ENCODE measurements at places on chromosomes 1 and 21. TPM values are rescaled to one million over a fixed set of nuclear protein-coding genes. Genes with fewer than 3 reads are reported as not detected.
A peak's percentile ranks its signal among the peaks of the same experiment; 100 is the strongest.

DNA sequence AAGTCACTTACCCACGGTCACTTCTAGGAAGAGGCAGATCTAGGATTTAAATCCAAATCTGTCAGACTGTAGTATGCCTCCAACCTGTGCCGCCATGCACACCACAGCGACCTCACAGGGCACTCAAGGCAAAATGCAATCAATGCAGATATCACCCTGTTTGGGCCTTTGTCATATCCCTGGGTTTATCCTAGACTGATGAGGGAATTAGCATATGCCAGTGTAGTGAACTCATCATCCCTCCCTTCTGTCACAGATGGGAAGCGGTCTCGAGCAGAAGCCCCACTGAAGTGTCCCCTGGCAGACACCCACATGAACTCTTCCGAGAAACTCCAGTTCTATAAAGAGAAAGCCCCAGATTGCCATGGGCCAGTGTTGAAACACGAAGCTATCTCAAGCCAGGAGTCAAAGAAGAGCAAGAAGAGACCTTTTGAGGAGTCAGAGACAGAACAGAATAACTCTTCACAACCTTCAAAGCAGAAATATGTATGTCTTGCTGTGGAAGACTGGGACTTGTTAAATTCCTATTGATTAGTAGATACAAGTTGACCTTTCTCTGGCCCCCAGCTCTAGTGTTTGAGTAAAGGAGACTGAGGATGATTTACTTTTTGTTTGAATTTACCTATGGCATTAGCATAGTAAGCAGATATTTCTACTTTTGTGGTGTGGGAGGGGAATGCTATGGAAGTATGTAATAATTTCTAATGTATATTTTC, 21.4 kb downstream of the LRRC42 start:
- no peak for DNase-seq

GRCh38 chr1:178725466-178726086, 532 bp downstream of the RALGPS2 start:
- peak; percentile 24 for DNase-seq

Gene TMEM125
- polyA plus RNA-seq = 19.1 TPM

Gene KNCN
- polyA plus RNA-seq = not detected

Gene C1orf216
- 9.3 TPM for polyA plus RNA-seq

DNA sequence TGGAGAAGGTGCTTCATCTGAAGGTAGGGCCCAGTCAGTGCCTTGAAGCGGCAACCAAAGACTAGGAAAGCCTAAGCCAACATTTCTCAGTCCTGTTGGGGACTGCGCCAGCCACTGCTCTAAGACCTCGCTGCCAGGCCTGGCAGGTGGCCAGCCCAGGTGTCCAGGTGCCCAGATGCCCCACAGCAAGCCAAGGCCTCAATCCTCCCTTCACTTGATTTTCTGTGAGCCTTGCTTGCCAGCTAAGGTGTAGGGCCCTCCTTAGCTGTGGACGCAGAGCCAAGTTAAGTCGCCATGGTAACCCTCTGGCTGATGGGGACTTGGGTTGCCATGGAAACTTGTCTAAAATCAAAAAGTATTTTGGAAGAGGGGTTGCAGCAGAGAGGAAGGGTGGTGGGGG, 135.0 kb downstream of the NAV1 start:
- no peak for DNase-seq

GRCh38 chr1:12245116-12245515, 15.3 kb downstream of the VPS13D start:
- no peak for DNase-seq

DNA sequence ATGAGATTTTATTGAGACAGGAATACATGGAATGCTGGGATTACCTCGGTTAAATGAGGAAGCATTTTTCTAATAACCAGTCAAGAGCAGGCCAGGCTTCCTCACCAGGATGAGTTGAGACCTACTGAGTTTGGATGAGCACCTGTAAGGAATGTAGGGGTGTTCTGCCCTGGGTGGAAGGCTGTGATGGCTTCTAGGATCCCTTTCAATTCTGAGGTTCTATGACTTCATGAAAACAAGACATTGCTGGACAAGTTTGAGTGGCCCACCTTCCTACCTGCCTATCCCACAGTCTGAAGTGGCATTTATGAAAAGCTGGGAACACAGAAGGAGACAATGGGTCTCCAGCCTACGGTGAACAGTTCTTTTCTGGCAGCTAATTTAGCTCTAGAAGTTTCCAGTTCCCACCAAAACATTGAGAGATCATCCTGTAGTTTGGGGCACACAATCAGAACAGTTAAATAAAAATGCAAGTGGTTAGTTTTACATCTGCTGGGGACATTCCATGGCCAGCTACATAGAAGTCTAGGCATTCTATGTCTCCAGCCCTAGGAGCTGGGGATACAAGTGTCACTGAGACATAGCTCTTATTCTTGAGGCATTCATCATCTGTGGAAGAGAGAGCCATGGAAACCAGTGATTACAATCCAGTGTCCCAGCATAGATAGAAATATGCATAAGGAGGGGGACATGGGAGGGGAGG, 51.3 kb upstream of the TSPAN2 start:
- DNase-seq = no peak

- DNase-seq = no peak
Observed at GRCh38 chr1:56890229-56890628, 35.6 kb downstream of the C8A start.

DNA sequence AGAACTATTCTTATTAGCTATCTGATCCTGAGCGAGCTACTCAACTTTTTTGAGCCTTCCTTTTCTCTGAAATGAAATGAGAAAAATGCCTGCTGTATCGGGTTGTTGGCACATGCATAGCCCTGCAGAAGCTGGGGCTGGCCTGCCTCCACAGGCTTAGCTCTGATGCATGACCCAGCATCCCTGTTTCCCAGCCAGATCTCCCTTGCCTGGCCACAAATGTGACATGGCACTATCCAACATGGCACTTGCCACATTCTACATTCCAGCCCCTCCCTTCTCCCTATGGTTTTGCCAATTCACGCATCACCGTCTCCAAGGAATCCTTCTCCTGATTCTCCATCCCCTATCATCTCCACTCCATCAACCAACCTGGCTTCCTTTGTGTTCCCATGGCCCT, 13.8 kb downstream of the RNU5D-1 start:
- no peak for DNase-seq

DNA sequence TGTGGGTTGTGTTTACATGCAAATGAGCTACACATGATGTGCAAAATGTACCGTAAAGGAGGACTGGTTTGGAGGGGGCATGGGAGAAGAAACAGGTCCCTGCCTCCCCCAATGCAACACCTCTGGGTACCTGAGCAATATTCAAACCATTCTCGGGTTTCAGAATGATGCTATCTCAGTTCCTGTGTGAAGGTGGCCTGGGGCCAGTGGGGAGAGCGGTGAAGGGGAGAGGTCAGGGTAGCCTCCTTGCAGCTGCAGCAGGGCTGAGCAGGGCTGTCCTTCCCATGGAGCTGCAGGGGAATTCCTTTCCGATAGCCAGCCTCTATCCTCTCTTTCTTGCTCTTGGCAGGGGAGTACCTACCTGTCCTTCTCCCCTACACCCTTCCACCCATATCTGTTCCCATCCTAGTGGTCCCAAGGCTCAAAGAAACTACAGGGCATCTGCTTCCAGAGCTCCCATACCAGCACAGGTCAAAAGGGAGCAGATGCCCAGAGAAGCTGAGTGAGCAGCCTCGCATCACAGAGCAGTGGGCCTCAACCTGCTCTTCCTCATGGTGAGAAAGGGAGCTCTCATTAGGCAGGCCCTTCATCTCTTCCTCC, 11.9 kb downstream of the MEF2D start:
- no peak for DNase-seq

DNA sequence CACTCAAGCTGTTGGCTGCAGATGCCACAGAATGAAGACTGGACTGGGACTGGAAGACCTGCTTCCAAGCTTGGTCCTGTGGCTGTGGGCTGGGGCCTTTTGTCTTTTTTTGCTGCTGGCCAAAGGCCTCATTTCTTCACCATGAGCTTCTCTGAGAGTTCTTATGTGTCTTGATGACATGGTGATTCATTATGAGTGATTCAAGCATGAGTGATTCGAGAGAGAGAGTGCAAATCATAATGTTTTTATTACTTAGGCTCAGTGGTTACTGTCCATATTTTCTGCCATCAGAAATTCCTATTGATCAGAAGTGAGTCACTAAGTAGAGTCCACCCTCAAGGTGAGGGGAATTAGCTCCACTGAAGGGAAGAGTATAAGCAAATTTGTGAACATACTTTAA, 94.0 kb downstream of the PCP4 start:
- no peak for DNase-seq

Gene SPRR2G
- polyA plus RNA-seq = not detected

DNA sequence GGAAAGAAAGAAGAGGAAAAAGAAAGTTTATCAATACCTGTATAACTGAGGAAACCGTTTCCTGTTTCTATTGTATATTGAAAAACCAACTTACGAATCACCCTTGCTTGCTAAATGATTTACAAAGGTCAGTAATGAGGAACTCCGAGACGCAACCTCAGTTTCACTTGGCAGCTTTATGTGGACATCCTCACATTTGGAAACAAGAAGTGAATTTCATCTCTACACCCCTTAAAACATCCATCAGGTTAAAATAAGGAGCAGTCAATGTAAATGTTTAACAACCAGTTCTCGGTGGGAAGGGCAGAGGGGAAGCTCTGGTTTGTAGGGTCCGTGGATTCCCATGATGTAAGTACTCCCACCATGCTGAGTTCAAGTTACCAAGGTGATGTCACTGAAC, 481.7 kb upstream of the RUNX1 start:
- DNase-seq = no peak

DNA sequence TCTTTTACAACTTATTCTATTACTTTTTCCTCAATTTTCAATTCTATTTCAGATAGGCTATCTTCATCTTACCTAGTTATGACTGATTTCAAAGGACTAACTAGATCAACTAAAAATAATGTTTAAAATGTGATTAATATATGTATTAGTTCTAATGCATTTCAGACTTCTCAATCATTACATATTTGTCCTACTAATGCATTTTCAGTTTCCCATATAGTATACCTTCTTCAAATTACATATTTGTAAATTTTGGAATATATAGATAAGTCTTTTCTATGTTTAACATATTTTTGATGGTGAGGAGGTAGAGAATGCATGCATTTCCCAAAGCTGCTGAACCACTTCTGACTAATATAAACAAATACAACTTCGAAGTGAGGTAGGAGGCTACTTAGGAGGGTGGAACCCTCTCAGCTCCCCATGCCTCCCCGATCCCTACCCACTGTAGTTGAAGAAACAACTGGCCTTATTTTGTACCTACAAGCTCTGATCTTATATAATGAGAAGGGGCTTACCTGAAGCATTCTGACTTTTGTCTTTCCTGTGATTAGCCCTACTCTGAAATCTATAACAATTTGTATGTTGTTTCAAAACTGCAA, 1.7 kb downstream of the TRMT1L start:
- DNase-seq = no peak

DNA sequence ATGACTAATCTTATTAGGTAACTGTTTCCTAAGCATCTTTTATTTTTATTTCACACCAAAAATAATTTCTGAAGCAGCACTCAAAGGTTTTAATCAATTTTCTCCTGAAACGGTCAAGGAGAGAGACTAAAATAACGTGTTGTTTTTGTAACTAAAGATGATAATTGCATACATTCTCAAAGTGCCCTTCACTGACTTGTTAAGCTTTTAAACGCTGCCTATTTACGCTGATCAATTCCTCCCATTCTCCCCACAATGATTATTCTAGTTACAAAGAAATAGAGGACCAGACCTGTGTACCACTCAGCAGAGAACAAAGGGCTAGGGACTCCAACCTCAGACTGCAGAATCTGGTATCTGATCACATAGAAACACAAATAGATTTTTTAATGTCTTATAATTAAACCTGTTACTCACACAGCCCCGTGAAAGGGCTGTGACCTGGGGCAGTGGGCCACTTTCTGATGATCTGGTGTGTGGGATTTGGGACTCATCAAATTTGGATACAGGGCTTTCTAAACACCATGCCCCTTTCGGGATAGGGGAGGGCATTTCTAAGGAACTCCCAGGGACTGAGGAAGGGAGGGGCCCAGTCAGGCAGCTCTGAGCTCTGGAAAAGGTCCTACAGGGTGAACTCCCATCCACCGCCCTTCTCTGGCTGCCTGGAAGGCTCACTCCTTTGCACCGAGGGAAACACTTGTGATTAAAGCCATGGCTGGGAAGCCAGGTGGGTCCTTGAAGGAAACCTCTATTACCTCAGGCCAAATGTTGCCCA, 65.2 kb downstream of the BCAR3 start:
- DNase-seq = no peak

DNA sequence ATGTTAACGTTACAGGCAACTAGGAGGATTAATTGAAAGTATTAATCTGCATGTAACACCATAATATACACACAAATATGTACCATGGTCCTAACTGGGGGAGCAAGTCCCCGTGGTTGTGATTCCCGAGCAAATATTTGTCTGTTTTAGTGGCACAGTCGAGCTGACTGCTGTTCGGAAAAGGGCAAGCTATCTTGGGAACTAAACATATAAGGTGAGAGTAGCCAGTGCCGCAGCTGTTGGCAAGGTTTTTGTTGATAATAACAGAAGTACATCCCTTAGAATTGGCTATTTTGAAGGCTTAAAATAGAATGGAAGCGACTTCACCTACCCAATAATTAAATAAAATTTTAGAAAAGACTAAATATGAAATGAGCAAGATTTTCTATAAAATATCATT, 45.5 kb downstream of the UCHL5 start:
- no peak for DNase-seq

Gene GJA4
- 15.9 TPM for polyA plus RNA-seq

Gene TSPAN1
- polyA plus RNA-seq = 79.3 TPM

Gene MX1
- 11.4 TPM for polyA plus RNA-seq

Gene PROX1
- polyA plus RNA-seq = 8.4 TPM

GRCh38 chr1:4626560-4627319, 27.7 kb upstream of the AJAP1 start:
- DNase-seq = no peak

Measured in left renal pelvis (tissue), 4 donors.